ENCODE measurements at places on chromosomes 3 and 15.

- no peak for DNase-seq
Measured at GRCh38 chr3:23019596-23020300, 183.4 kb upstream of the UBE2E2 start.

DNA sequence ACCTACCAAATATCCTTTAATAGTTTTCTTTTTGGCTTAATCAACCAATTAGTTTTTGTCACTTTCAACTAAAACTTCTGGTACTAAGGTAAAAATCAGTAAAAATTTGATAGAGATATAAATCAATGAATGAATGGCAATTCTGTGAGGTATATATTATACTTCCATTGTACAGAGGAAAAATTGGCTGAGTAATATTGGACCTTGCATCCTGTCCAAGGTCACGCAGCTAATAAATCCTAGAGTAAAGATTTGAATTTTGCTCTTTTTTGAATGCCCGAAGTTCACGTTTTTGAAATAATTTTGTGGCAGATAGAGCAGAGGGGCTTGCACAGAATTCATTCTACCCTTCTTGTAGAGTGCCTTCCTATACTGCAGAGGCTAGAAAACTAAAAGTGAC lies 81.1 kb upstream of the ZNF280D start:
- no peak for DNase-seq

- peak; percentile 28 for DNase-seq
Measured at GRCh38 chr3:9503283-9503682, 50.3 kb downstream of the LHFPL4 start.

- no peak for DNase-seq
Measured at GRCh38 chr3:4986175-4986781, 7.0 kb downstream of the BHLHE40 start.

- no peak for DNase-seq
Measured at GRCh38 chr3:50453907-50454306, 49.5 kb downstream of the CACNA2D2 start.

- no peak for DNase-seq
Measured at GRCh38 chr3:171806200-171807128, 3.8 kb downstream of the PLD1 start.

- DNase-seq, result no peak
Measured at GRCh38 chr3:195548987-195549386, 5.9 kb upstream of the PPP1R2 start.

GRCh38 chr15:88608607-88609181 lies 12.4 kb upstream of the AEN start:
- DNase-seq, result no peak

DNA sequence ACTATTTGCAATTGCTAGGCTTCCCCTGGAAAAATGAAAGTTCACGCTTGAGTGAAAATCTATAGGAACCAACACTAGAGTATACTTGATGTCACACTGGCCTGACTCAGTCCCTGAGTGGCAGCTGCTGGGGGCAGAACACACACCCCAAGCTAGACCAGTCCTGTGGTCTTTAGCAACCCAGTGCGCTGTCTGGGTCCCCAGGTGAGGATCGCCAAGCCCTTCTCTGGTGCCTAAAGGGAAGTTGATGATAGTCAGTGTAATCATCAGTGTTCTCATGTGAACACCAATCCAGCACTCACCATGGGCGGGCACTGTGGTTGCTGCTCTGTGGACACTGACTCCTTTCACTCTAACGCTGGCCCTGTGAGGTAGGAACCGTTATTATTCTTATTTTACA lies 11.2 kb downstream of the ALDH1A3 start:
- no peak for DNase-seq

GRCh38 chr3:176523114-176523513 lies 674.2 kb downstream of the TBL1XR1 start:
- no peak for DNase-seq

DNA sequence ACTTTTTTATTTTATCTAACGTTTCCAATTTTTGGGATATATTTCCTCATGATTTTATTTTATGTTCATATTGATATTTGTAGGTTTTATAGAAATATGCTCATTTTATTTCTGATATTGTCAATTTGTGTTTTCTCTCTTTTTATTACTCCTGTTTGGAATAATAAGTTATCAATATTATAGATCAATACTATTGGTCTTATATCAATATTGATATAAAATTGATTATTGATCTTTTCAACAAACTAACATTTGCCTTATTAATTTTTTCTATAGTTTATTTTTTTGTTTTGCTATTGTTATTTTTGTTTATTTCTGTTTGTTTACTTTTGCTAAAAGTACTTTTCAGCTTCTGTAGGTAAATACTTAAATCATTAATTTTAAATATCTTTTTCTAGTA lies 90.8 kb upstream of the CNTN6 start:
- no peak for DNase-seq

- DNase-seq, result no peak
Measured at GRCh38 chr3:66154444-66154861, 66.3 kb upstream of the SLC25A26 start.

DNA sequence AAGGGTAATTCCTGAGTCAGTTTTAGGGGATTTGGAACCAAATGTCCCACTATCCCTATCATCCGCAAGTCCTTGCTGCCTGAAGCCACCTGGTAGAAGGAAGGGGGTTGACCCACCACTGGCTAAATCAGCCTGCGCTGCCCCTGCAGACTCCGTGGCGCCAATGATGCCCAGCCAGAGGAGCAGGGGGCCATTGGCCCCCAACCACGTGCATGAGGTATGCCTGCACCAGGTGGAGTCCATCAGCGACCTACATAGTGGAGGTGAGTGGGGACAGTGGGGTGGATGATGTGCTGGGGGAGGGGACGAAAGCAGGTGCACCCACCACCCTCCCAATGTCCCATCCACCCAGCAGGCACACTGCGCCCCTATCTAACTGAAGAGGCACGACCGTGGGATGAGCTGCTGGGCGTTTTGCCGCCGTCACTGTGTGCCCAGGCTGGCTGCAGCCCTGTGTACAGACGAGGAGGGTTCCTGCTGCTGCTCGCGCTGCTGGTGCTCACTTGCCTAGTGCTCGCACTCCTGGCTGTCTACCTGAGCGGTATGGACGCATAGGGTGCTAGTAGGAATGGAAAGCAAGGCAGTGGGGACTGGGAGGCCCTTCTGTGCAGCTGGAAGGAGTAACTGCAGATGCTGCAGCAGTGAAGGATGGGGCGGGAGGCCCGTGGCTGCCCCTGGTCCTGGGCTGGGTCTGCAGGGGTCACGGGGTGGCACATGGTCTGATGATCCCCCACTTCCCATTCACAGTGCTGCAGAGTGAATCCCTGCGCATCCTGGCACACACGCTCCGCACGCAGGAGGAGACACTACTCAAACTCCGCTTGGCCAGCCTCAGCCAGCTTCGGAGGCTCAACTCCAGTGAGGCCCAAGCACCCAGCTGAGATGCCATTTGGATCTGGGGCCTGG lies 5.7 kb downstream of the IFRD2 start:
- DNase-seq, result no peak

DNA sequence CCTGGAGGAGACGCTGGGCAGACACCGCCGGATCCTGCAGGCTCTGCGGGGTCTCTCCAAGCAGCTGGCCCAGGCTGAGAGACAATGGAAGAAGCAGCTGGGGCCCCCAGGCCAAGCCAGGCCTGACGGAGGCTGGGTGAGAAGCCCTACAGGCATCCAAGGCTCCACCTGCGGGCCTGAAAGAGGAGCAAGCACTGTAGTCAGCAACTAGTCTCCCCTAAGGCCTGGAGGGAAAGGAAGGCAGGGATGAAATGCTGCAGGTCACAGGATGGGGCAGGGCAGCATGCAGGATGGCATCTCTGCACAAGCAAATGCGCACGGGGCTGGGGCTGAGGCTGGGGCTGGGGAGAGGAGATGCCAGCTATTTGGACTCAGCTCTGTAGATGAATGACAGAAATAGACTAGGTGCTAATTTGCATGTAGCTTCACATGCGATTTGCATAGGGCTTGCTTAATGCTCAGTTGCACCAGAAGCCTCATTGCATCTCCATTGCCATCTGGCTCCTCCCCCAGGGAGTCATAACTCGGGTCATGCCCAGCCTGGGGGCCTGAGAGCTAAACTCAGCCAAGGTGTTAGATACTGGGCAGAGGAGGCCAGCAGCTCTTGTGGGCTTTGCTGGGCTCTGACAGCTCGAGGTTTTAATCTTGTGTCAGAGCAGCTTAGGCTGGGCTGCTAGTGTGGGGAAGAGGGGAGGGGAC lies 5.2 kb upstream of the CPLX3 start:
- DNase-seq, result no peak

- no peak for DNase-seq
Measured at GRCh38 chr15:22232675-22233074, 152.3 kb downstream of the OR4M2 start.

GRCh38 chr15:79673416-79674123 lies 223.2 kb downstream of the MTHFS start:
- no peak for DNase-seq

- no peak for DNase-seq
Measured at GRCh38 chr3:179962629-179963387, 73.9 kb downstream of the PEX5L start.

- DNase-seq, result no peak
Measured at GRCh38 chr3:111594205-111594604, 941 bp downstream of the ZBED2 start.

GRCh38 chr3:129016356-129016719 lies 15.2 kb downstream of the EFCC1 start:
- DNase-seq, result no peak

- DNase-seq, result no peak
Measured at GRCh38 chr3:192825216-192825615, 92.4 kb downstream of the MB21D2 start.

- no peak for DNase-seq
Measured at GRCh38 chr15:41004490-41004889, 51.2 kb downstream of the CHAC1 start.

DNA sequence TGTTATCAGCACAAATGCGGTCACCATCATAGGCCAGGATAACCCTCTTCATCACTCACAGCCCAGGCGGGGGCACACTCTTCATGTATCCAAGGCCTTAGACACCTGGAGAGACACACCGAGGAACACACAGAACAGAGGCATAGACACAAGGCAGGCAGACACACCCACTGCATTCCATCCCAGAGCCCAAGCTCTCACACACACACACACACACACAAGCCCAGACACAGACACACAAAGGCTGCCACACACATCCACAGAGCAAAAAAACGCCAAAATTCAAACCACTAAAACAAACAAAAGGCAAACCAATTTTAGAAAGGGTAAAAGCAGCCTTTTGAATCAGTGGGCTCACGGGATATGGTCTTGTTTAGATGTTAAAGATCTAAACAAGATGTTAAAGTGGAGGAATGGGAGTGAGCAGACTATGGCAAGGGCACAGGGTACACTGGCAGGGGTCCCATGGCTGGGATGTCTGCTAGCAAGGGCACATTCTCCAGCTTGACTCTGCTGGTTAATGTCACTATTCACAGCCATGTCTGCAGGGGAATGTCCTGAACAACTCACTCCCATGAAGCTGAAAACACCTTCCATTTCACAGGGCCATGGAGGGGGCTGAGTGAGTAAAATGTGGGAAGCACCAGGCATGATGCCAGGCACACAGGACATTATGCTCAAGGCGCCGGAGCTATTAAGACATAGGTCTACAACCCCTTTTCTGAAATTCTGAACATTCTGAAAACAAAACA lies 14.9 kb upstream of the CRABP1 start:
- DNase-seq, result no peak

DNA sequence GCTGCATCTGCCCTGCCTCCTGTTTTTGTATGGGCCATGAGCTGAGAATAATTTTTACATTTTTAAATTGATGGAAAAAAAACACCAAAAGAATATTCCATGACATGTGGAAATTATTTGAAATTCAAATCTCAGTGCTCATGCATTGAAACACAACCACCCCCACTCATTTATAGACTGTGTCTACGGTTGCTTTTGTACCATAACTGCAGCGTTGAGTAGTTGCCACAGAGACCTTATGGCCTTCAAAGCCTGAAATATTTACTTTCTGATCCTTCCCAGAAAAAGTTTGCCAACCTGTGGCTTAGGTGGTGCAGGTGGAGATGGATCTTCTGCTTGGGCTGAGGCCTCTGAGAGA lies 28.1 kb downstream of the ARNT2 start:
- DNase-seq, result no peak

DNA sequence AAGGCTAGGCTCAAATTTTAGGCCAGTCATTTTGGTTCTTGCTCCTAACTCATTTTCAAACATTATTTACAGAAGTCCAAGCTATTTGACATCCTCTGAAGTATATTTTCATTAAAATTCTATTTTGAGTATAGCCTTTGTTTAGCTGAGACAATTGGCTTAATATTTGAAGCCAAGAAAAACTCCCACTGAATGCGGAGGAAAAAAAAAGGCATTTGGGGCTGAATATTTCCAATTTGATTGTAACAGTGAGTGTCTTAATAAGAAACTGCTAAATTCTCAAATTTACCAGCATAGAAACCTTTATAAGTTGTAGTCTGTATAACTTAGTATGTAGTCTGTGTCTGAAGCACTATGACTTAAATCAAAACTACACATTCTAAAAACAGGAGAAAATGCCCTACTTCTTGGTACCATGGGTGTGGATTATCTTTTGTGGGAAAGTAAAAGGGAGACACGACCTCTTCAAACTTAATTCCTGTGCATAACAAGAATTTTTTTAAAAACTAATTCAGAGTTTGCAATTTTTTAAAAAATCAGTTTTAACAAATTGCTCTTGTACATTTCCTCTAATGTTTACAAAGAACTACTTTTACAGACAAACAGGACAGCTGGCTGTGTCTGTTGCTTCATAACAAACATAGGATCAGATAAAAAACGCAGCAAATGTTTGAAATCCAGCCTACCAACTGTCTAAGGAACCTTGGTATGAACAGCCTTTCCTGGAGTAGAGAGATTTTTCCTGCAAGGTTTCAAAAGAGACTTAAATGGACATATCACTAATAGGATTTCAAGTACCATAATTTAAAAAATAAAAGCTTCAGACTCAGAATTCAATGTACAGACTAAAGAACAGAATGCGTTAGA lies 52.7 kb upstream of the LMOD3 start:
- DNase-seq, result no peak

DNA sequence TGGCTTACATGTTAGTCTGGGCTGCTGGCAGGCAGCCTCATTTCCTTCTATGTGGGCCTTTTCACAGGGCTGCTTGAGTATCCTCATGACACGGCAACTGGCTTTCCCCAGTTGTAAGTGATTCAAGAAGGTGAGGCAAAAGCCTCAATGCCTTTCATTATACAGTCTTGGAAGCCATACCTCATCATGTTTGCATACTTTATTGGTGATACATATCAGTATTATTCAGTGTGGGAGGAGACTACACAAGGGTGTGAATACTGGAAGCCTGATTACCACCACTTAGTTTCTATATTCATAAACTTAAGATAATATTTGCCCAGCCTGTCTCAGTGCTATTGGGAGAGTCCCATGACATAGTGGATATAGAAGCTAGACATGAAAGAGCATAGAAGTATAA lies 346.8 kb downstream of the SOX2 start:
- no peak for DNase-seq

- DNase-seq, result no peak
Measured at GRCh38 chr3:28860307-28860706, 420.6 kb upstream of the RBMS3 start.

GRCh38 chr3:76038949-76039348 lies 253.6 kb upstream of the ZNF717 start:
- DNase-seq, result no peak

GRCh38 chr15:72559781-72560180 lies 85.7 kb downstream of the ARIH1 start:
- no peak for DNase-seq

Measured in activated CD4-positive, CD25-positive, alpha-beta regulatory T cell (primary cell).